ENCODE measurements at places on chromosomes 2 and 18.
A peak's percentile ranks its signal among the peaks of the same experiment; 100 is the strongest.

DNA sequence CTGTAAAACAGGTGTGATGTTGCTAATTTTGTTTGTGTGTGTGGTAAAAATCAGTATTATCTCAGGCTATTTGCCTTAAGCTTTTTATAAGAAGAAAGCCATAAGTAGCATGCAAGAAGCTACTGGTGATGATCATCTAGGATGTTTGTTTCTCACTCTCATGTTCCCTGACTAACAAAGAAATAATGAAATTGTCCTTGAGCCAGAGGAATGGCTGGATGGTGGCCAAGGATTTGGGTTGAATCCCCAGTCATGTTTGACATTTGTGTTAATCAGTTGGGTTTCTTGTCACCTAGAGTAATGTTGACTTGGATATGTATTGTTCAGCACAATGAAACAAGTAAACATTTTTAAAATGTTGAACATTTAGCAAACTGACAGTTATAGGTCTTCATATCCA lies 496.8 kb upstream of the ZEB2 start:
- no peak for DNase-seq

DNA sequence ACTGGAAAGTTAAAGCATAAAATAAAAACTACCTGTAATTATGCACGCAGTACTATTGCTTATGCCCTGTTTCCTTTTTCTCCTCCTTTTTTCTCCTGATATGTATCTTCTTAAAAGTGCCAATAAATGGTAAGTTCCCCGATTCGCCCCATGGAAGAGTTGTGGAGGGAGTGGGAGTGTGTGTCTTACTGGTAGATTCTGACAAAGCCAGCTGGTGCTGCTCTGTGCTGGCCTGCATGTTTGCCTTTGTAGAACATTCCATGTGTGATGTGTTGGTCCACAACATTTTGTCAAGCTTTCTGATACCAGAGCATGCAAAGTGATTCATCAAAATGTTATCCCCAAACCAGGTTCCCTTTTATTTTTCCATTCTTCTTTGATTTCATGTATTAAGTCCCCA lies 356.9 kb upstream of the RAB12 start:
- DNase-seq, result no peak

DNA sequence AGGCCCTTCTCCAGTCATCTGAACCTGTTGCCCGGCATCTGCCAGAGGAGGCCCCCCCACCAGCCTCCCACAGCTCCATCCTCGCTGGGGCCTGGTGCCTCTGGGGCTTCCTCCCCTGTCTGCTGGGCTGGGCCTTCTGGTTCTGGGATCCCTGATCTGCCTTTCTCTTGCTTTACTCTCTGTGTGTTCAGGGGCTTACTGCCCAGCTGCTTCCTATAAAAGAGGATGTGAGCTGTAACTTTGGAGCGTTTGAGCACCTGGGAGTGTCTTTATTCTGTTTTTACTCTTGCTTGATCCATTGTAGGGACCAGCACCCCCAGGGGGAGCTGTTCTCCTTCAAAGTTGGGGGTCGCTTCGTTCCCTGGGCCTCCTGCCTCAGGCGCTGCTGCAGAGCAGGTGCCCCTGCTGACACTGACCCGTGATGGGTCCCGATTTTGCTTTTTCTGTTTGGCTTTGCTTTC lies 23.1 kb upstream of the FAHD2A start:
- no peak for DNase-seq

DNA sequence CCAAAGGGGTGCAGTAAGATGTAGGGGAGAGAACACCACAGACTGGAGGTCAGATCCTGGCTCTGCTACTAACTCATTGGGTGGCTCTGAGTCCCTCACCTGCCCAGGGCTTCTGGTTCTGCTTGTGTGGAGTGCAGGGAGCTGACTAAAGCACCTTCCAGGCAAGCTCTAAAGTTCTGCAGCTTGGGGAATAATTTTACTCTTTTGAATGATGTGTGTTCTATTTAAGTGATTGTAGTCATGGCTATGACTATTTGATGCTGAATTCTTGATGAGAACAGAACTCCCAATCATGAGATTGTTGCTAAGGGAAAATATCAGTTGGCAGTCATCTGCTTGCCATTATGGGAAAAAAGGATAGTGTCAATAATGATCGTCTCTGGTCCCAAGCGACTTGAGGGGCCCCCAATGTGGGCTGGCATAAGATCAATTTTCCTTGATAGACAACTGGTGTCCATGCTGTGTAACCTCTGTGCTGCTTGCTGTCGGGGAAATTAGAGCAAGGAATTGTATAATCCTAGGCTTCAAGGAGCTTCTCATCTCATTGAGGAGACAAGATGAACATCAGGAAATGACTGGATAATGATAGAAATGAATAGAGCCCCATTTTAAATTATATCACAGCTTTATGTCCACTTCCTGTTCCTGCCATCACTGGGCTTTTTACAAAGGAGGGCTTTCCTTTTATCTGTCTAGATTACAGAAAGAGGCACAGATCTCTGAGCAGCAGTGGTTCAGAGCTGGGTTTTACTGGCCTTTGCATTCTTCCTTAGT lies 131.7 kb downstream of the SLC4A3 start:
- DNase-seq, result no peak

DNA sequence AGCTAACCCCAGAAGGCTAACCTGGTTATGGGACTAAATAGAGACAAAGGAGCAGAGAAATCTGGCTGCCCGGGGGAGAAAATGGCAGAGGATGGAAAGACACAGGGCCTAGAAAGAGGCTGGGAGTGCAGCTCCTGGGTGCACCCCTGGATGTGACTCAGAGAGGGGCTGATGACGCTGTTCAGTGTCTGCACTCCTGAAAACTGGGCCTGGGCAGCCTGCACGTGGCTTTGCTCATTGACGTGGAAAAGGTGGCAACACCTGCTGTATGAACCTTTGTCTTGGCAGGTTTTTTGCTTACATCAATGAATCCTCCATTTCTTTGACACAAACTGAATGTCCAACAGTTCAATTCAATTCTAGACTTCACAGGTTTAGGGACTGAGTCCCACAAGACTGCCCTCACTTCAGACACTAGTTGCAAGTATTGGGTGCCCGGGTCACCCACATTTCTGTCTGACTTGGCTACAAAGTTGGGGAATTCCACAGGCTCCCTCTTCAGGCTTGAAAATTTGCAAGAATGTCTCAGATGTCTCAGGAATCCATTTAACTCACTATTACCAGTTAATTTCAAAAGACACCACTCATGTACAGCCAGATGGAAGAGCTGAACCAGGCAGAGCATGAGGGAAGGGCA lies 47.3 kb upstream of the PUM2 start:
- no peak for DNase-seq

GRCh38 chr2:121196132-121196848 lies 88.7 kb downstream of the TFCP2L1 start:
- DNase-seq, result no peak

DNA sequence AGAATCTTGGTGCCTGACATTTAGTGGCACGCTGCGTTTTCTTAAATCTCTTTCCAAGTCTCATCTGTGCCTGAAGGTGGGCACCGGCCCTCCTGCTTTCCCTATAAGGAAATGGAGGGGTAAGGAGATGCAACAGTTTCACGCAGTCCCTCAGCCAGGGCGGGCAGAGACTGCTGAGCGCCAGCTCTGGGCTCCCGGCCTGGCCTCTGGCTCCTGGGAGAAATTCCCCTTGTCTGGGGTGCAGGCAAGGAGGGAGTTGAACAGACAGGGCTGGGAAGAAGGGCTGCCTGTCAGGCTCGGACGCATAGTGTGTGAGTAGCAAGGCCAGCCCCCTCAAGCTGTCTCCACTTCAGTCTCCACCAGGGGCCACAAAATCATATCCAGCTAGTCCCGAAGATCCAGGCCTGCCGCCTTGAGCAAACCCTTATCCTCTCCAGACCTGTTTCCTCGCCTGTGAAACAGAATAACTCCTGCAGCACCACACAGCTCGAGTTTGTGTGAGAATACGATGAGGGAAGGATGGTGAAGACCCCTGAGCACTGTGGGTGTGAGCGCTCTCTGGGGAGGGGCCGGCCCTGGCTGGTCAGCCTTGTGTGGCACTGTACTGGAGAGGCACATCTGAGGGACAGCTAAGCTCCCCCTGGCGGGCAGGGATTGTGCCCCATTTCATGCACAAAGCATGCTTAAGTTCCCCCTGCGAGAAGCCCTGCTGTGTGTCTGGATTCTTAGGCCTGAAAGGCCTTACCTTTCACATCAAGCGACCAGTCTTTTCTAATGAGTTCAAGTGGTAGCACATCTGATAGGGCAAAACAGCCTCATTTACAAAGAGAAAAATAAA lies 33.8 kb downstream of the SDC1 start:
- DNase-seq, result no peak

- no peak for DNase-seq
These were observed 20.0 kb downstream of the BUB1 start for GRCh38 chr2:110657724-110658305.

- peak; percentile 77 for DNase-seq
These were observed 415.9 kb downstream of the SLC4A3 start for GRCh38 chr2:220043155-220043989.

DNA sequence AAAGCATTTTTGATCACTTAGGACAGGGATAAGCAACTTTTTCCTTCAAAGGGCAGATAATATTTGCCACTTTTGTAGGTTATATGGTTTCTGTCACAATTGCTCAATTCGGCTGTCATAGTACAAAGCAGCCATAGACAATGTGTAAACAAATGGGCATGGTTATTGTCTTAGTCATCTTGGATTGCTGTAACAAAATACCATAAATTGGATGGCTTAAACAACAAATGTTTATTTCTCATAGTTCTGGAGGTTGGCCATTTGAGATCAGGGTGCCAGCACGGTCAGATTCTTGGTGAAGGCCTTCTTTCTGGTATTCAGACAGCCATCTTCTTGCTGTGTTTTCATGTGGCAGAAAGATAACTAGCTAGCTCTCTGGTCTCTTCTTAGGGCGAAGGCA lies 91.2 kb downstream of the TAF4B start:
- DNase-seq, result no peak

GRCh38 chr2:61617610-61618009 lies 79.5 kb upstream of the XPO1 start:
- no peak for DNase-seq

- no peak for DNase-seq
These were observed 187.9 kb upstream of the LHCGR start for GRCh38 chr2:48943436-48943835.

- DNase-seq, result no peak
These were observed 281.6 kb downstream of the MBD5 start for GRCh38 chr2:148302526-148302925.

- DNase-seq, result peak; percentile 50
These were observed 60.0 kb downstream of the NXPH2 start for GRCh38 chr2:138720035-138720838.

DNA sequence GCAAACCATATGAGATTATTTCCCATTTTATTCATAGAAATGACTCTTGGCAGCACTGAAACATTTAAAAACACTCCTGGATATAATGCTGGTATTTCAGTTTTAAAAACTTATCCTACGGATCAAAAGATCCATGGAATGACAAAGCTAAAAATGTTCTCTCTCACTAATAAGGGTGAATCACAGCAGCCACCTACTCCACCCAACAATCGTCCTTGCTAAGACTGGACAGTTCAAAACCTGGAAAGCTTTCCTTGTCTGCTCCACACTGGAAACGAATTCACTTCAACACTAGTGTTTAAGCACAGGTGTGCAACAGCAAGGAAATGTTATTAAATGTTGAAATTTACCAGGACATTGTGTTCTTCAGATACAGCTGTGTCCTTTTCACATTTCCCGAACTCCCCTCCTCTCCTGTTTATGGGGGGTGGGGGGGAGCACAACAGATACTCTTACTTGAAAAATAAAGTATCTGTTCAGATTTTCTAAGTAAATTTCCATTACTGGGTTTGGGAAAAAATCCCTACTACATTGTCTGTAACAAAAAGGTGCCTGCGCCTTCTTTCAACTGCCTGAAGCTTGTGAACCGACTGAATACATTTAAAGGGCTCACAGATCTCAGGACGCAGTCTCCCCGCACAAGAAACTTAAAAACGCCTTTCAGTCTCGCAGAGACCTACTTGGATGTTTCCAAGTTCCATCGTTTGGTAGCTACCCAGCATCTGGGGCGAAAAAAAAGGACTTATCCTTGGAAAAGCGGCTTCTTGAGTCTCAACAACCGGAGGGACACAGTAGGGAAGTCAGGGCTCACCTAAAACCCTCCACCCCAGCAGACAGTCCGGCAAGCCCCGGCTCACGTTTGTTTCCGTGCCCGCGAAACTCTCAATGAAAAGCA lies 1.3 kb downstream of the YWHAQ start:
- no peak for DNase-seq

DNA sequence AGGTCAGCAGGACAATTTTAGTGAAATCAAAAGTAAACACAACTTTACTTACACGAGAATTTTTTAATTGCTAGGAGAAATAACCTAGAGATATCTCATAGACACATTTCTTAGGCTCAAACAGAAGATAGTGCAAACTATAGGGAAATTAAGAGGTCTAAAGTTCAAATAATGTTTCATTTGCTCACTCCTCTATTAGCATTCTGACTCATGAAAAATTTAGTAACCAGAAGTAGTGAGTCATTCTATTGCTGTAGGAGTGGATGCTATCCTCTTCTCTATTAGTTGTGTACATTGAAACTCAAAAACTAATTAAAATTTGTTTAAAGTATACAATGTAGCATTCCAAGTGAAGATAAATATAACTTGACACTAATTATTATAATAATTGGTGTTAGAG lies 908.3 kb upstream of the TMEFF2 start:
- no peak for DNase-seq

- no peak for DNase-seq
These were observed 46.6 kb upstream of the HPCAL1 start for GRCh38 chr2:10256031-10256514.

DNA sequence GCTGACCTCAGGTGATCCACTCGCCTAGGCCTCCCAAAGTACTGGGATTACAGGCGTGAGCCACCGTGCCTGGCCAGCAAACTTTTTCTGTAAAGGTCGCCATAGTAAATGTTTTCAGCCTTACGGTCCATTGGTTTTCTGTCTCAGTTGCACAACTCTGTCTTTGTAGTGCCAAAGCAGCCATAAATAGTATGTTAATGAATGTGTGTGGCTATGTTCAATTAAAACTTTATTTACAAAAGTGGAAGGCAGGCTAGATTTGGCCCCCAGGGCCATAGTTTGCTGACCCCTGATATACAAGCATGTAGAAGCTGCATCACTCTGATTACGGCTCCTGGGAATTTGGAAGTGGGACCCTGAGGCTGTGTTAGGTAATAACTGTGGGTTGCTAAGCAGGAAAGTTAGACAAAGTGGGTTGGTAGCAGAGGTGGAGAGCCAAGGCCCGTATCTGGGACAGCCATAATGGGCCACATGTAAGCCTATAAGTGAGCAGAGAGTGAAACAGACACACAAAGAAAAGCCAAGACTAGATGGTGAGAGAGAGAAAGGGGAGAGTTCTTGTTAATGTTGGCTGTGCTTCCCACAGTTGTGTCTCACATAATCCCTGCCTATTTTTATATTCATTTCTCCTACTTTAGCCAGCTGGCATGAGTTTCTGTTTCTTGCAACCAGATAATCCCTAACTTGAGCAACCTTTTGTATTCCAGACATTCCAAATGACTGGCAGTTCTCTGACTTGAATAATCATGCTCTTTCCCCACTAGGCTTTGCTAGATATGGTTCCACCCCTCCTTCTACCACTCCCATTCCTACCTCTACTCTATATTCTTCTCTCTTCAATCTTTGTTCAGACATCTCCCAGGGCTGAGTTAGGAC lies 223.3 kb upstream of the STON1 start:
- DNase-seq, result no peak
